ENCODE measurements at places on chromosomes 16 and 17. TPM values are rescaled to one million over a fixed set of nuclear protein-coding genes. Genes with fewer than 3 reads are reported as not detected.

DNA sequence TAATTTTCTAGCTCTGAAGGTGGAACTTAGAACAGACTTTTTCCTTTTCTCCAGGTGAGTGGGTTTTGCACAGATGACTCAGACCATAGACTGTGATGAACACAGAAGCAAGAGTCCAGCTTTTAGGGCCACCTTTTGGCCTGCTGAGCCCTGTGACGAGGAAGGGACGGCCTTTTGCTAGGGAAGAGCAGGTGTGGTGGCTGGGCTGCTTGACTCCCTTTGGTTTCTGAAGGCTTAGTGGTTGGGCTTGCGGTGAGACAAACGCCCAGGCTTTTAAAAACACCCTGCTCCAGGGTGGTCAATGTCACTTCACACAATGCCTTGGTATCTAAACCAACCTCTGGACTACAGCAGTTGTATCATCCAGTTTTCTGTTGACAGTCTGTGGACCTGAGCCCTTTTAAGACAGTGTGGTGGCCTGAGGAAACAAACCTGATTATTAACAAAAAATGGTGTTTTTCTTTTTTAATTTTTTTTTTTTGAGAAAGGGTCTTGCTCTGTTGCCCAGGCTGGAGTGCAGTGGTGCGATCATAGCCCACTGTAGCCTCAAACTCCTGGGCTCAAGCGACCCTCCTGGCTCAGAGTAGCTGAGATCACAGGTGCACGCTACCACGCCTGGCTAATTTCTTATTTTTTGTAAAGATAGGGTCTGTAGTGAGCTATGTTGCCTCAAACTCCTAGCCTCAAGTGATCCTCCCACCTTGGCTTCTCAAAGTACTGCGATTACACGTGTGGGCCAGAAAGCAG, 134.0 kb downstream of the SNX29 start:
- DNase-seq = no peak

- no peak for DNase-seq
Observed at GRCh38 chr17:27878776-27879562, 14.2 kb downstream of the LYRM9 start.

GRCh38 chr17:30450125-30451027, 26.8 kb upstream of the GOSR1 start:
- no peak for DNase-seq

GRCh38 chr17:81396278-81396721, 1.0 kb downstream of the BAHCC1 start:
- no peak for DNase-seq

DNA sequence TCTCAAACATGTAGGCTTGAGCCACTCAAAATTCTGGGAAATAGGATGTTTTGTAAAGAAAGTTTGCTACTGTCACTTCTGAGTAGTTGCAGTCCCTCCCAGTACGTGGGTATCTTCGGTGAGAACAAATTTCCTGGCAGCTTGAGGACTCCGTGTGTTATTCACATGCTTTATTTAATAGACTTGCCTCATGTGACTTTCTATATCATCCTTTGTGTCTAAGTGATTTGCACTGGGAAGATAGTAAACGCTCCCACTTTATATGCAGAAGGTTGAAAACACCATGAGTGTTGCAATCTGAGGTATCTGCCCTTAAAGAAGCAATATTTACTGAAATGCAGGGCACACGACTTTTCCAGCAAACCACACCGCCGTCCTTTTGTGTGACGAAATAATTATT, 643.7 kb downstream of the MAF start:
- no peak for DNase-seq

The C16orf82 gene
- total RNA-seq = not detected

The OR1A2 gene
- total RNA-seq = not detected

GRCh38 chr16:64469351-64469750, 652.5 kb downstream of the CDH11 start:
- no peak for DNase-seq

GRCh38 chr16:82263521-82264143, 93.6 kb upstream of the MPHOSPH6 start:
- peak; percentile 81 for DNase-seq

DNA sequence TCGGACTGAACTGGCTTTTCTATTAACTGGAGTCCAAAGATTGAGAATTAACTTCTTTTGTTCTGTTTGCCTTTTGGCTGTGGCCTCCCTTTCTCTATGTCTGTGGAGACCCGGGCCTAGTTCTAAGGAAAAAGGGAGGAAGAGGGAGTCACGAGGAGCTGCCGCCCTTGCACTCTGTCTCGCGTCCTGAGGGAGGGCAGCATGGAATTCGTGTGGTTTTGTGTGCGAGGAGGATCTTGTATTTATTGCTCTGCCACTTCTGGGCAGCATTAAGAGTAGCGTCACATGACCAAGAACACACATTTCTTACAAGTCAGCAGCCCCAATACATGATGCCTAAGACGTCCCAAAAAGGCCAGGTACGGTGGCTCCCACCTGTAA, 23.6 kb downstream of the METTL22 start:
- no peak for DNase-seq

GRCh38 chr16:71249399-71249798, 18.9 kb upstream of the HYDIN start:
- DNase-seq = no peak

DNA sequence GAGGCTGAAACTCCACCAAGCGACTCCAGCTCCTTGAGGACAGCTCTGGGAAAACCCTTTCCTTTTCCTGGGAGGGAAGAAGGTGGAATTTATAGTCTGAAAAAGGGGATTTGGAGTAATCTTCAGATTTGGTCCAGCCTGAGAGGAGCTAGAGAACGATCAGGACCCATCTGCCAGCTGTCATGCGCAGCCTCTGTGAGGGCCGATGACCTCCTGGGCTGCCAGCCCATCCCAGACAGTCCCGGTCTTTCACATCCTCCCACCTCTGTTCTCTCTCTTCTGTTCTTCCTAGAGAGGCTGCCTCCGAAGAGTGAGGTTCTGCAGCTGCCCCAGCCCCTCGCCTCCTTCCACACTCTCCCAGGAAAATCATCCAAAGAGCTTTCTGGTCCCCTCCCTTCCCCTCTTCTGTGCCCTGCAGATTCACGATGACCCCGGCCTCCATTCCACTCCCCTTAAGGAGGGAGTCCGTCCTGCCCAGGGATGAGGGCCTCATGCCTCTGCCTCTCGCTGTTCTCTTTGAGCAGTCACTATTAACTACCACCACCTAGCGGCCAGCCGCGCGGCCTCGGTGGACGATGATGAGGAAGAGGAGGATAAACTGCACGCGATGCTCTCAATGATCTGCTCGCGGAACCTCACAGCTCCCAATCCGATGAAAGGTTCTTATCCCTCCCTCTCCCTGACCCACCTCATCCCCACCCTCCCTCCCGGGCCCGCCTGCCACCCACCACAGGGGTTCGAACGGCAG, 29.6 kb downstream of the SGSM2 start:
- peak; percentile 50 for DNase-seq

DNA sequence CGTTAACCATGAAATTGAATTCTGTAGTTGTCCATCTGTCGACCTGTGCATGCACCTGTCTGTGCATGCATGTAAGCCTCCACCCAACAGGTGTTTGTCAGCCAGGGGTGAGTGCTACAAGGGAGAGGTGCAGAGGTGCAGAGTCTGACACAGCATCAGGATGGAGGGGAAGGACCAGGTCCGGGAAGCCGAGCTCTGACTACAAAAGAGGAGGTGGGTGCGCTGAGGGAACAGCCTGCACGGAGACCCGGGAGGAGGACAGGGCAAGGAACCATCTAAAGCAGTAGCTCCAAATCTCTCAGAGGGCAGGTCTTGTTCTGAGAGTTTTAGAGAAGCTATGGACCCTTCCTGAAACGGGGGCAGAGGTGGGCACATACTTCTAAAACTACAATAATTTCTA, 54.1 kb downstream of the B9D1 start:
- DNase-seq = no peak

The OTOA gene
- 1.6 TPM for total RNA-seq

GRCh38 chr16:28561557-28562187, 8.0 kb downstream of the SGF29 start:
- no peak for DNase-seq

The MGAT5B gene
- total RNA-seq = 60.9 TPM

DNA sequence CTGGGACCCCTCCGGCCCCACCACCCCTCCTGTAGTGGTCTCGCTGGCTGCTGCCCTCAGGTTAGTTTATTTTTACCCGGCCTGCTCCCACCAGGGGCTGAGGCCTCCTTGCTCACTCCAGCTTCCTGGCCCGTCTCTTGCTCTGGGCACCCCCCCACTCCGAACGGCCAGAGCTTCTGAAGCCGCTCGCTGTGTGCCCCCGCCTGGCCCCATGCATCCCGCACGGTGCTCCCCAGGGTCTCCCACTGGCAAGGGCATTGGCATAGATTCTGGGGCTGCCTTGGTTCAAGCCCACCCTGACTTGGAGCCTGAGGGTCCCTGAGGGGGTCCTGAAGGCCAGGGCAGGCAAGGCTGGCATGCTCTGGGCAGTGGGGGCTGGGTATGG, 186.4 kb downstream of the SEC14L1 start:
- peak; percentile 39 for DNase-seq
